ENCODE measurements at places on chromosomes 4 and X.

DNA sequence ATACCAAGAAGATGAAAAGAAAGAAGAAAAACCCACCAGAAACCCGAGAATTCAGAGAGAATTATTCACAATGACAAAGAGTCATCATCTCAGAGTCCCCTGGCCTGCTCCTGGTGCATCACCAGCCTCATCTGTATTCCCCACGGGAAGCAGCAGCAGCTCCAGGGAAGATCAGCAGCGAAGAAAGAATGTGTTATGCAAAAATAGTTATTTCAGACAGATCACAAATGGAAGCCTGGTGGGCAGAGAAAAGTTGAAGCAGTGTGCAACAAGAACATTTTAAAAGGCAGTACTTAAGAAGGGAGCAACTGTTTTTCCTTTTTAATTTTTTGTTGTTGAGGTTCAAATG lies 189.2 kb downstream of the PPP3CA start:
- no peak for DNase-seq

DNA sequence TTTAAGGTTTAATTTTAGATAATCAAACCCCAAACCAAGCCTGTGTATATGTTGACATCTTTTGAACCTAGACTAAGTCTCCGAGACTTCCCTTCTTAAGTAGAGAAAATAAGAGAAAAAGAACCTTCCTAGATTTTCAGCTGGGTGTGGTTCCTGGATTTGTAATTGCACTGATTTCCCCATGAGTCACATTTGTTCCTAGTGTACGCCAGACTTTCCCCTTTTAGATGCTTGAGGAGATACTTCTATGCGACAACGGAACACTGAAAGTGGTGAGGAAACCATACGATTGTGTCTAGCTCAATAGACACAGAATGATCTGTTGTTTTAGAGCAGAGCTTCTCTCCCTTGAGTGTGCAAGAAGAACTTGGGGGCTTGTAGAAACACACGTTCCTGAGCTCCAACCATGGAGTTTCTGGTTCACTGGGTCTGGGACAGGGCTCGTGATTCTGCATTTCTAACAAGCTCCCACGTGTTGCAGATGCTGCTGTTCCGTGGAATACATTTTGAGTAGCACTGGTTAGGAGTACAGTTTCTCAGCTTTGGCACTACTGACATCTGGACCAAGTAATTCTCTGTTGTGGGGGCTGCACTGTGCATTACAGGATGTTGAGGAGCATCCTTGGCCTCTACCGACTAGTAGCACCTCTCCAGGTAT lies 87.1 kb downstream of the AMELX start:
- peak; percentile 58 for DNase-seq

DNA sequence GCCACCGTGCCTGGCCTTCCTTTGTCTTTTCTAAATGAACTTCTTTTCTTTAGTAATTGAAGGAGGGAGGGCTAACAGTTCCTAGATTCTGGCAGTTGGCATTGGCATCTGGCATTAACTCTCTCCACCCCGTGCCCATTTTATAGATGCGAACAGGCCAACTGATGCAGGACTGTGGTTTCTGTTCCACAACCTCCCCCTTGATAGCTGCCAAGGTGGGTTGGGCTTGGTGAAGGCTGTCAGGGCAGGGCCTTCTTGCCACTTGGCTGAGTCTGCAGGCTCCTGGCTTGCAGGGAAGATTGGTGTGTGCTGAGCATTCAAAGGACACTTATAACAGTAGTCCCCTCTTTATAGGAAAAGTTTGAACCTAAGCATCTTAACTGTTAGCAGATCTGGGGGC lies 4.3 kb downstream of the SOWAHD start:
- DNase-seq: no peak

- no peak for DNase-seq
Measured at GRCh38 chr4:154560419-154560801, 2.4 kb upstream of the FGB start.

GRCh38 chrX:75149654-75150053 lies 6.4 kb downstream of the ABCB7 start:
- DNase-seq: no peak

DNA sequence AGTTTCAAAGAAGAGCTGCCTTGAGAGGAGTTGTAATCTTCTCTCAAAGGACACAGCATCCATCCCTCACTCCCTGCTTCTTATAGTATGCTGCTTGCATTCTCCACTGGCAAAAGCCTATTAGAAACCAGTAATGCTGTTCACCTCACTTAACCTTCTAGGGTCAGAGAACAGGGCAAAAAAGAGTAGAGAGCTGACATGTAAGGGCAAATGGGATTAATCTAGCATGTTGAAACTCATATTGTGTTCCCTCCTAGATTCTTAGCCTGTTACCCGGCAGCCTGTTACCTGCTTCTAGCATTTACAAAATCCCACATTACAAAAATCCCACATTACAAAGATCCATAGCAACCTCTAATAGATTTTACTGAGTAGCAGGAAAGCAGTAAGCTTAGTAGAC lies 244.7 kb downstream of the SLC7A11 start:
- no peak for DNase-seq

DNA sequence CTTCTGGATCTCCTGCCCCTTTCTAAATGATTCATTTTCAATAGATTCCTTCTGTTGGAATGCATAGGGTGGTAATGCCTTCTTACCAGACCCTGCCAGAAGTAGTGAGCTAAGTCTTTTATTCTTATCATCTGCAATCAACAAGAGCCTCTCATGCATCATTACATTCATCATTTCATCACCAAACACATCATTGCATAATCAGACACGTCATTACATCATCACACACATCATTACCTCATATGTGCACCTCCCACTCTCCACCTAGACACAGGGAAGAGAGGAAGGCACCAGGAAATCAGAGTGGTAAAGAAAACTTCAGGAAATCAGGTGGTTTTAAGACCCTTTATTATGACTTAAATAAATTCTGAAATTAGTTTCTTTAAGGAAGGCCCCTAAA lies 45.0 kb downstream of the VCX2 start:
- DNase-seq: no peak

GRCh38 chr4:6781561-6781960 lies 966 bp upstream of the KIAA0232 start:
- no peak for DNase-seq

GRCh38 chrX:153573984-153574383 lies 25.0 kb downstream of the CCNQ start:
- DNase-seq: peak; percentile 8

Measured in PC-3 (cell line).